ENCODE measurements at places on chromosomes 12 and 14.

- DNase-seq = no peak
These were observed 107.4 kb downstream of the PPM1A start for GRCh38 chr14:60356386-60356785.

- no peak for DNase-seq
These were observed 102.9 kb upstream of the RFLNA start for GRCh38 chr12:124191966-124192365.

GRCh38 chr14:88823968-88824313 is 510 bp upstream of the TTC8 start:
- DNase-seq = no peak

GRCh38 chr12:77344651-77345050 is 279.3 kb upstream of the E2F7 start:
- no peak for DNase-seq

- peak; percentile 32 for DNase-seq
These were observed 116.7 kb downstream of the CACNA1C start for GRCh38 chr12:2169489-2169888.

GRCh38 chr14:76022991-76023390 is 37.4 kb downstream of the IFT43 start:
- no peak for DNase-seq

DNA sequence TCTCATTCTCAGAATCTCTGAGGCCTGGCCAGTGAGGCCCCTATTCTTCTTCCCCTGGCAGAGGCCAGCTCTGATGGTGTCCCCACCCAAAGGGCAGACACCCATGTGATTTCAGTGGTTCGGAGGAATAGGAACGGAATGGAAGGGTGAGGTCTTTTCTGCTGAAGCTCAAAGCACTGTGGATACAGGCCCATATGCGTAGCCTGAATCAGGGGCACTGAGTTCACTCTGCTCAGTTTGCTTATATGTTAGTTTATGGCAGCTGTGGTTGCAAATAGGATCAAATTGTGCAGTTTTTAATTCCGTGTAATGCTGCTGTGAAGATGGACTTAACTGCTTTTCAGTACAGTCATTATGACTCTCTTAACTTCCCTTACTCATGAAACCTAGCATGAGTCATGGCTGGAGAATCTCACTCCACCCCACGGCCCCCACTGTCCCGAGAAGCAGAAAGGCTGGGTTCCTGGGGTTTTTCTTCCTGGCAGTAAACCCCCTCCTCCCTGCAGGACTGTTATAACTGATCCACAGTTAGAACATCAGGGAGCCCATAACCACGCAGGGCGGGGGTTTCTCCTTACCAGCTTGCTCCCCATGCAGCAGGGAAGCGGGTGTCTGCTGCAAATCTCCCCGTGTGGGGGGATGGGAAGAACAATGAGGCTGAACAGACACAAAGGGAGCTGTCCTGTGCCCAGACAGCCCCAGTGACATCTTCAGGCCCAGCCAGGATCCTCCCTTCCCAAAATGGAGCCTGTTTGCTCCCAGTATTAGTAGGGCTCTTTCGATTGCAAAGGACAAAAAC is 122.7 kb downstream of the SLC38A6 start:
- DNase-seq = peak; percentile 96

- no peak for DNase-seq
These were observed 102.9 kb downstream of the EMP1 start for GRCh38 chr12:13299457-13299856.

DNA sequence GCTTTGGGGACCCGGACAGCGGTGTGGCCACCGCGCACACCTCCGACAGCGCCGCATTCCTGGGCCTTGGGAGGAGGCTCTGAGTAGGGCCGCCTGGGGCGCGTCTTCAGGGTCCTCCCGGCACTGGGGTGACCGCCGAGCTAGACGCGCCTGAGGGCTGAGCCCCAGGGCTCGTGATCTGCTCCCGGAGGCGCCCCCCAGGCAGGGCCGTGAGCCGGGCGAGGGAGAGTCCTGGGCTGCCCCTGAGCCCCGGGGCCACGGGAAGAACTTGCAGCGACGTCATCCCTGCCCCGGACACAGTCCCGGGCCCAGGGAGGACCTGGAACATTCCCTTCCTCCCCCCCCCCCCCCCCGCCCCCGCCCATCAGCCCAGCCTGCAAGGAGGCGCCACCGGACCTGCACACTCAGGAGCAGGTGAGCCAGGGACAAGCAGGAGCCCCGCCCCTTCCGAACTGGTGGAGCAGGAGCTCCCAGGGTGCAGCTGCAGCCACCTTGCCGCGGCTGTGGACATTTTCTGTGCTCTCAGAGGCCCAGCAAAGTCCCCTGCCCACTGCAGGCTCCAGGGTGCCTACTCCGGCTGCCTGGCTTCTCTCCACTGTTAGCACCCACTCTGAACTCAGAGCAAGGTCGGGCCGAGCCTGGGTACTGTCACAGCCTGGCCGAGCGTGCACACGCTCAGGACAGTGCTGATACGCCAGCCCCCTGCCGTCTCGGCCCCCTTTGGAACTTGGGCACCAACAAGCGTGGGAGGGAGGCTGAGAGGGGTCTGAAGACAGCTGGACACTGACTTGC is 50.7 kb downstream of the A2M start:
- peak; percentile 3 for DNase-seq

- DNase-seq = no peak
These were observed 2.9 kb upstream of the RNU6-8 start for GRCh38 chr14:32205984-32206383.

DNA sequence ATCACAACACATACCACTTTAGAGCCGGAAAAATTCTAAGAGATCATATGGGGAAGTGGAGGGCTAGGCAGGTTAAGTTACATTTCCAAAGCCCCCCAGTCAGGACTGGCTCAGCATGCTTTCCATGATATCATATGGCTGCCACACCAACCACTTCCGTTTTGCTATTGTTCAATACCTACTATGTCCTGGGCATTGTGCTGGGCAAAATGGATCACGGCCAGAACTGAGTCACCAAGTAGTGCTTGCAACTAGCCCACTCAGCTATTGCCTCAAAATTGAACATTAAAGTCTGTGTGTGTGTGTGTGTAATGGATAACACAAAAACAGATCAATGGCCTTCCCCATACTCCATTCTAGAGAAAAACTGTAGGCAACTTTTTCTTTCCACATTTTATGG is 22.7 kb downstream of the WIF1 start:
- DNase-seq = peak; percentile 27

DNA sequence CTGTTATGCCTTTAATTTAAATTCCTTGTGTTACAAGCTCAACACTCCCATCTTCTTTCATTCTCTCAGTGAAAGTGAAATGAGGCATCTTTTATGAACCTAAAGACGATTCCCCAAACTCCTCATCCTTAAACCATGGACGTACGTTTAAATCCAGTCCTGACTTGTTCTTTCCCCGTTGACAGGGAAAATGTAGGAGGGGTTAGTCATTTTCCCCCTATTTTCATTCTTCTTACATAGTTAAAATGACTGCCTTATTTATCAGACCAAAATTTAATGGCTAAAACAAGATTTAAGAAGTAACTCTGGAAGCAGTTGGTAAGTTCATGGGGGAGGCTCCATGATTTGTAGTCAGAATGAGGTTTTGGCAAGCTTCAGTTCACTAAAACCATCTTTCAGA is 134.9 kb downstream of the KCNA5 start:
- no peak for DNase-seq

GRCh38 chr12:5388581-5389535 is 43.0 kb upstream of the NTF3 start:
- peak; percentile 78 for DNase-seq

DNA sequence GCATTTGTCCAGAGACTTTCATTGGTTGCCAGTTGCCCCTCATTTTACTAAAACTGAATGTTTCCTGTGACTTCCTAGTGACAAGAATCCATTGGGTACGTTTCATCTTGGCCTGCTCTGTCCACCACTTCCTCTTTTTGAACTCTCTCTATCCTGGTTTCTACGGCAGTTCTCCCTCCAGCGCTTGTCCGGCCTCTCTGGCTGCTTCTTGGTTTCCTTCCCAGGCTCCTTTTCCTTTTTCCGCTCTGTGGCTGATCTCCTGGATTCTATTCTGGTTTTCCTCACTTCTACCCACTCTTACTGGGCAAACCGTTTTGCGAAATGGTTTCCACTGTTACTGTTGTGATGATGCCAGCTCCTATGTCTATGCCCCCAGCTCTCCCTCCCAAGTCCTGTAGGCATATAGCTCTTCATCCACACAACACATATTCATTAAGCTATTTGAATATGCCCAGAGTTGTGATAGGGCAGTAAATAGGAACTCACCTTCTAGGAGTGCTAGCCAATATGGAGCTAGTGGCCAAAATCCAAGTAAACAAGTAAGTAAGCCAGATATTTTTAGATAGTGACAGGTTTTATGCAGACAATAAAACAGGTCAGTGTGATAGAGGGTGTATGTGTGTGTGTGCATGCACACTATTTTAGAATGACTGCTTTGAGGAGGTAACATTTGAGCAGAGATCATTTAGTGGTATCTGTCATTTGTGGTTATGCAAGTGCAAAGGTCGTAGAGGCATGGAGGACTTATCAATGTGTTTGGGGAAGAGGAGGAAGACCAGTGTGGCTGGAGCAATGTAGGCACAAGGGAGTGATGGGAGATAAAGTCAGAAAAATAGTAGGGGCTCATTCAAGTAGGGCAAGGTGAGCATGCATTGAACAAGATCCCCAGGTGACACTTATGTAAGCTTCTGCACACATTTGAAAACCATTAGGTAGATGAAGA is 27.9 kb upstream of the CTDSP2 start:
- no peak for DNase-seq

DNA sequence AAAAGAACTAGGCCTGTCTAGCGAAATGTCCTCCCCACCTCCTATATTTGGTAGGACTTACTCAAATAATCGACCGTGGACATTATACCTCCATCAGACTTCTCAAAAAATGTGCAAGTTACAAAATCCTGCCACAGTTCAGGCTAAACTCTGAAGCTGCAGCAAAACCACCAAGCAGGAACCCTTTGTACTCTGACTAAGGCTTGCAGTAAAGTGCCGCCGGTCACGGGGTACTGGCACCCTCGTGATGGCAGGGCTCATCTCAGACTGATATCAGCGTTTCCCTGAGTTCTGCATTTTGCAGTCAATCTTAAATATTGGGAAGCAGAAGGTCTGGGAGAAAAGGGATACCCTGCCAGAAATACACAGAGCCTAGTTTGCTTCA is 17.1 kb downstream of the SLC11A2 start:
- DNase-seq = peak; percentile 51

GRCh38 chr12:85920324-85920947 is 46.3 kb downstream of the NTS start:
- DNase-seq = peak; percentile 15

GRCh38 chr12:53217051-53217930 is 10.2 kb upstream of the ITGB7 start:
- DNase-seq = peak; percentile 61

- DNase-seq = no peak
These were observed 250.4 kb upstream of the SFSWAP start for GRCh38 chr12:131460520-131460919.

DNA sequence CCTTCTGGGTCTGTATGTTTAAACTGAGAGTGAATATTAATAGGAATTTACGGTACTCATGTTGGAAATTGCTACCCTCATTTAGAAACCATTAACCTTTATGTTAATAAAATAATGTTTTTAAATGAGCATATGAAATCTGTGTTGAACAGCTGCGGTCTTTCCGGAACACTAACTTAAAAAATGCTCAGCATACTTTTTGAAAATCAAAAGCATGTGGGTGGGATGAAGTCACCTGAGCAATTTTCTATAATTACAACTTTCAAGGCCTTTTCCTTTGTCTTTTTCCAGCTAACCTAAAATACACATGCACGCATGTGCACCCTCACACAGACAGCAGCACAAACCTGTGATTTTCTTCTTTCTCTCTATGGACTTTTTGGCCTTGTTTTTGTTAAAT is 39.8 kb downstream of the BORCS5 start:
- no peak for DNase-seq

- DNase-seq = no peak
These were observed 20.5 kb downstream of the KERA start for GRCh38 chr12:91037276-91037675.

DNA sequence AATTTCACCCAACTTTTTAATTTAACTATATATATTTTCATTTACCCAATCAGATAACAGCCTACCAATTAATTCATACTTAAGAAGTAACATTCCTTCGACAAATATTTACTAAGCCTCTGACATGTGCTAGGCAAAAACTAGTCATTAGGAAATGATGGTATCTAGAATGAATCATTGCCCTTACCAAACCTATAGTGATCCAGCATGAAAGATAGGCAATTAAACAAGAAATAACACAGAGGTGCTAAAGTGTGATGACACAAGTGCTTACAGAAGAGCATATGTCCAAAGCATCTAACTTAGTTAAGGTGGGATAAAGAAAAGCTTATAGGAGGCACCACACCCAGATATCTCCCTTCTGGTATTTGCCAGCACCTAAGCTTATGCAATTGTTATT is 166.5 kb upstream of the RASSF8 start:
- DNase-seq = no peak

GRCh38 chr14:37051153-37051552 is 121.3 kb downstream of the SLC25A21 start:
- no peak for DNase-seq

DNA sequence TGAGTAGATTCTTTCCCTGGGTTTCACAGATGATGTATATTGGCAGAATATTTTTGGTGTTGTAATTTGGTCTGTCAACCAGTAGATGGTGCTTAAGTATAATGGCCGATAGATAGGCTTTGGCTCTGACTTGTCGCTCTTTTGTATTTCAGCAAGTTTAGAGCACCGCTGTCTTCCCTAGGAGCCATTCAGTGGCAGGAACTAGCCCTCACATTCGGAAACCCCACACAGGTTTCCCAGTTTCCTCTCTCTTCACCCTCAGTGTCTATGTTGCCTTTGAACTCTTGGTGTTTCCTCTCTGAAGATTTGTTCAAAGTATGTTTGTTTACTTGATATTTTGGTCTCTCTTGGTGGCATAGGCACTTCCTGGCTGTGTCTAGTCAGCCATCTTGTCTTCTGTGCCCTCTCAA is 102.2 kb downstream of the GPHN start:
- peak; percentile 7 for DNase-seq

GRCh38 chr14:104633276-104634137 is 28.9 kb upstream of the TMEM179 start:
- no peak for DNase-seq

DNA sequence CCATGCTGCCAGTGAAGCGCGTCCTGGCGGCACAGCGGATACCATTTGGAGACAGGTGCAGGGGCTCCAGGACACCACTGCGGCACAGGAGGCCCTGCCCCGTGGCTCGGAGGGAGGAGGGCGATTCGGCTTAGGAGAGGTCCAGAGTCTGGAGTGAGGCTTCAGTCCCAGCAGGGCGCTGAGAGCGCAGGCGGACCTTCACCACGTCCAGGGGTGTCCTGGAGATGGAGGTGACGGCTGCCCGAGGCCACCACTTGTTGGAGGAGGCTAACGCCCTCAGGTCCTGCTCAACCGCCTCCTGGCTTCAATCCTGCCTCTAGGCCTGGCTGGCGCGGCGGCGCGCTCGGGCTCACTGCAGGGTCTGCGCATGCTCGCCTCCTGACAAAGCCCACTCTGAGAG is 45.7 kb downstream of the EIF2S3B start:
- no peak for DNase-seq

- no peak for DNase-seq
These were observed 5.5 kb downstream of the SLC38A1 start for GRCh38 chr12:46263140-46264016.
